Stimulated activated CD4-positive, alpha-beta T cell treated with anti-CD3 and anti-CD28 coated beads, TNF-alpha, amount 100 ng/mL, for 1 hour (primary cell): ENCODE measurements at places on chromosomes 6 and 20.

DNA sequence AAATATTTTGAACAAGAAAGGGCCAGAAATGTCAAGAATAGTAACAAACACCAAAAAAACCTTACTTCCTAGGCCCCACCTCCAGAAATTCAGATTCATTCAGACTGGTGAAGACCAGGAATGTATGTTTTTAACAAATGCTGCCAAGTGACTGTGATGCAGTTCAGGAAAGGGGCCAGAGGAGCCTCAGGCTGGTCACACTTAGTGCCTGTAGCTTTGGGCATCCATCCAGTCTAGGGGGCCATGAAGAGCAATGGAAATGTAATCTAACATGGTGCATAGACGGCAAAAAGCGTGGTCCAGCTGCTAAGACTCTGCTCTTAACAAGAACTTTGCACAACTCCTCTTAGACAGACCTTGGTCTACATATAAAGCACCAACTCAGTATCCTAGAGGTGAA lies 7.1 kb downstream of the GJA1 start:
- no peak for DNase-seq

- DNase-seq, result no peak
Measured at GRCh38 chr6:34207695-34208443, 28.8 kb upstream of the HMGA1 start.

DNA sequence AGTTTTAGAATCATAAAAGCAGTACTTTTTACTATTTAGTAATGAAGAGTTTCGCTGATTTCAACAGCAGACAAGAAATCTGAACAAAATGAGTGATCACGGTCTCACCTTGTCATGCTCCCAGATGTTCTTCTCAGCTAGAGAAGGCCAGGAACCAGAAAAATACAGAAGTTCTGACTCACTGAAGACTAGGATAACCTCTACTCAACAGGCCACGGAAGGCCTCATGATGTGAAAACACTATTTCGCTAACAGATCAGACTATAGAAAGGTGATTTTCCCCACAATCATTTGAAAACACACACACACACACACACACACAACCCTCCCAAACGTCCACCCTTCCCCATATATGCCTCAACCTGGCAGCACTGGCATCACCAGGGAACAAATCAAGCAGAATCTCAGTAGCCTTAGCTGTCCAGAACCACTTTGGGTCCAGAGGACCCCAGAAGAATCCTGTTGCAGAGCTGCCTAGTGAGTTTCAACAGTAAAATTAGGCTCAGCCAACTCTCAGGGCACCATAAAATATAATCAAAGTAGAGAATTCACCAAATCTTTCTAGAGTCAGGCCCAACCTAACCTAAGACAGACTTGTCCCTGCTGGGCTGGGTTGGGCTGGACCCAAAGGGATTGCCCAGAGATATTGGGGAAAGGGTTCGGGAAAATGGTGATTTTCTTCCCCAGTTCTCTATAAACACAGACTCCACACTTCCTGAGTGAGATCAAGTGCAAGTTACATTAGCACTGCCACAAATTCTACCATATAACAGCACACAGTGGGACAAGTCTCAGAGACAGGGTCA lies 7.9 kb downstream of the EXOC2 start:
- no peak for DNase-seq

GRCh38 chr6:14633479-14633878 lies 515.9 kb downstream of the CD83 start:
- no peak for DNase-seq

DNA sequence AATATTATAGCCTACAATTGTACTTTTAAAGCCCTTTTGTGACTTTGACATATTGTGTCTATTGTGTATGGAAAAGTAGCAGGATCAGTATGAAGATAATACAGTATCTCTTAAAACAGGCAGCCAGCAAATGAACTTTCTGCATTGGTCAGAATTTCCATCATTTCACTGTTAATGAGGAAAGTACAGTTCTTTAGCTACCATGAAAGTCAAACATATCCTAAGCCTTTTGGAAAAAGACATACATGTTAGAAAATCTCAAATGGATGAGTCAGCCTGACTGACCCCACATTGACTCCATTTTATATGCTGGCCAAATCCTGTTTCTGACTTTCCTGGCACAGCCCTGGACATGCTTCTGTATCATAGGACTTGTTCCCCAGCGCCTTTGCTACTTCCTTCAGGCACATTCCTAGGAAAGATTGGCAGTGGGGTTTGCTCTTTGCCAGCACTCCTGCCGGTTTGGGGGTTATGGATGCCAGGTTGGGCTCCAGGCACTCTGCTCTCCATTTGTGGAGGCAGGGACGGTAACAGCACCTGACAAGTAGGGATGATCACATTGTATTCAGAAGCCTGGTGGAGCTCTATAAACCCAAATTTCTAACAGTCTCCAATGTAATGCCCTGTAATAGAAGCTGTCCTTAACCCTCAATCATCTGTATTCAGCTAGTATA lies 43.7 kb downstream of the TOP1 start:
- DNase-seq, result no peak

- no peak for DNase-seq
Measured at GRCh38 chr6:34926655-34927054, 37.6 kb downstream of the ANKS1A start.

DNA sequence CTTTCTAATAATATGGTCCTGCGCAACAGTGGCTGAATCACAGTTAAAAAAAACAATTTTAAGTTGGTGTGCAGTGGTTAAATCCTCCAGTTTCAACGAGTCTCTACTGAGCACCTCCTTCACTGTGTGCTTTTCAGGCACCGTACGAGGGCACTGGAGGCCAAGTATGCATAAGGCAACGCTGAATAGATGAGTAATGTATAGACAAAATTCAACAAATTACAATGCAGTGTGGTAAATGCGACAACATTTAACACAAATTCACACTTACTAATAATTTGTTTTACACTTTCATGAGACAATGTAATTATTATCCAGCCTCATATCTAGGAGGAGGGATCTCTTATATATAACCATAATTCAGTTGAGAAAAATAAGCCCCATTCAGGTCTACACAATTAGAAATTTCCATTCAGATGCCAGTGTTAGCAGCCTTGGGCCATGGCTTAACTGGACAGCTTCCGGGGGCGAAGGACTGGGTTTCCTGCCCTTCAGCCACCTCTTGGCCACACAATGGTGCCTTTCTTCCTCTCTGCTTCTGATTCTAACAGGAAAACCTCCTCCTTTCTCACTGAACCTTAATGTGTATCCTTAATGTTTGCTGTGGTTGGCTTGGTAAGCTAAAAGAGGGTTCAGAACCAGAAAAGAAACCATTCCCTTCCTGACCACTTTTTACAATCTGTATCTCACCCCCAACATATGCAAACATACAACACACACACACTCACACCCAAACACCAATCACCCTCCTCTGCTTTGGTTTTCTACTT lies 51.9 kb downstream of the B4GALT5 start:
- DNase-seq, result no peak

DNA sequence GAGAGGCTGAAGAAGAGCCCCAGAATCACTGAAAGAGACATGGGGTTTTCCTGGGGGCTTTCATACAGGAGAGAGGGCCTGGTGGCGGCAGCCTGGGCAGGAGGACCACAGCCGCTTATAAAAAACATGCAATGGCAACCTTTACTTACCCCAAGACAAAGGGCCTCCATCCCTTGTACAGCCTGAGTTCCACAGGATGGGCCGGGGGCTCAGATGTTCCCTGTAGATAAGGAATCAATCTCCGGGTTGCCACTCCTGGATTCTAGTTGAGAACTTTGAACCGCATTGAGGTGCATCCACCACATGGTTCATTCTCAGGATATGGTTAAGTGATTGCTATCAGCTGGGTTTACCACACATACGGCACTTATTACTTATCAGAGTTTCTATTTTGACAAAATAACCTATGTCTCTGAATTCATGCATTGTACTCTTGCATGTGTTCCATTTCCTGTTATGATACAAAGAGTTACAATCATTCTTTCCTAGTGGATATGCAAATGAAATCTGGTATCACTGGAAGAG lies 677.6 kb downstream of the KIF16B start:
- no peak for DNase-seq

DNA sequence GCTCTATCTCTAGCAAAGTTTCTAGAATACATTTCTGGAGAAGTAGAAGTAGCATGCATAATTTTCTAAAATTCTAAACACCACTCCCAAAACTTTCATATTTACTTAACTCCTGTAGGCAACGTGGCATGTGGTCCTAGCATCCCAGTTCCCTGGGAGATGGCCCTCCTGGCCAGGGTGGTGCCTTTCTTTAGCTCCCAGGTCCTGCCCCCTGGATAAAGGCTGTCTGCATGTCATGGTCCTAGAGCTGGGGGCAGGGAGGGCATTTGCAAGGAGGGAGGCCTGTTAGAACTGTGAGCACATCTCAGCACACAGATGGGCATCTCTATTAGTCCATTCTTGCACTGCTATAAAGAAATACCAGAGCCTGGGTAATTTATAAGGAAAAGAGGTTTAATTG lies 485.6 kb upstream of the SULF2 start:
- no peak for DNase-seq

DNA sequence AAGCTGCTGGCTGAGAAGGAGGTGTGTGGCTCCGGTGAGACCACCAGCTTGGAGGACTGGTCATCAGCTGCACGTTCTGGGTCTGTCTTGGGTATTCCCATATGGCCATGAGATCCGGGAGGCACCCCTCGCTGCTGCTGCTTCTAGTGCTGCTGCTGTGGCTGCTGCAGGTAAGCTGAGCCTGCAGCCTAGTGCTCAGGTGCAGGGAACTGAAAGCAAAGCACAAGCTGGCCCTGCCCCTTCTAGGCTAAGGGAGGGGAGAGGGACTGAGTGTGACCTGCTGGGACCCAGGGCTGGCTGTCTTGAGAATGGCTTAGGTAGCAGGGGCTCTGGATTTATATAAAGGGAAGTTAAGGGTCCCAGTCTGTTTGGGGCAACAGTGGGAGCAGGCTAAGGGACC lies 403 bp downstream of the CDH26 start:
- DNase-seq, result no peak

DNA sequence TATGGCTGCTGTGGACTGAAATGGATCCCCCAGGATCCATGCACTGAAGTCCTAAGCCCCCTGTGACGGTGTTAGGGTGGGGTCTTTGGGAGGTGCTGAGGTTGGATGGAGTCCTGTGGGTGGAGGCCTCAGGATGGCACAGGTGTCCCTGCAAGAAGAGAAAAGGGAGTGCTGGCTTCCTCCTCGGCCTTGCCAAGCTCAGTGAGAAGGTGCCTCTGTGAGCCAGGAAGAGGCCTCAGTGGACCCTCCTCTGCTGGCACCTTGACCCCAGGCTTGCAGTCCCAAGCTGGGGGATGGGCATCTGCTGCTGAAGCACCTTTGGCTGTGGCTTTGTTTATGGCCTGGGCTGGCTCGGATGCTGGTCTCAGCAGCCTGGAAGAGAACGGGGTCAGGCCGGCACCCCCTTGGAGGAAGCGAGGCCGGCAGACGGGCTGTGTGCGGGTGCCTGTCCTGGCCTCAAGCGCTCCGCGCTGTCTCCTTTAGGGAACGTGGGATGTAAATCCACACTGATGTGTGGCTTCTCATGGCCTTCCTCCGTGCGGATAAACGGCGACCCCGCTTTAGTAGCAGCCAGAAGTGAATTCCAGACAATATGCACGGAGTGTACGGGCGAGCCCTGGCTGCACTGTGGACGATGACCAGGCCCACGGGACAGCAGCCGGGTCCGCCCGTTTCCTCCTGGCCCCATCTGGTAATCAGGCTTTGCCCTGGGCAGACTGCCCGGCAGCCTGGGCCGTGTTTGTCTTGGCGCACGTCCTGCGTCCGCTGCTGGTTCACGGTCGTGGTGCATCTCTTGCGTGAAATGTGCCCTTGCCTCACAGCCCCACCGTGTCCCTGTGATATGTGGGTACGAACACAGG lies 182.6 kb downstream of the ERMARD start:
- DNase-seq, result no peak

DNA sequence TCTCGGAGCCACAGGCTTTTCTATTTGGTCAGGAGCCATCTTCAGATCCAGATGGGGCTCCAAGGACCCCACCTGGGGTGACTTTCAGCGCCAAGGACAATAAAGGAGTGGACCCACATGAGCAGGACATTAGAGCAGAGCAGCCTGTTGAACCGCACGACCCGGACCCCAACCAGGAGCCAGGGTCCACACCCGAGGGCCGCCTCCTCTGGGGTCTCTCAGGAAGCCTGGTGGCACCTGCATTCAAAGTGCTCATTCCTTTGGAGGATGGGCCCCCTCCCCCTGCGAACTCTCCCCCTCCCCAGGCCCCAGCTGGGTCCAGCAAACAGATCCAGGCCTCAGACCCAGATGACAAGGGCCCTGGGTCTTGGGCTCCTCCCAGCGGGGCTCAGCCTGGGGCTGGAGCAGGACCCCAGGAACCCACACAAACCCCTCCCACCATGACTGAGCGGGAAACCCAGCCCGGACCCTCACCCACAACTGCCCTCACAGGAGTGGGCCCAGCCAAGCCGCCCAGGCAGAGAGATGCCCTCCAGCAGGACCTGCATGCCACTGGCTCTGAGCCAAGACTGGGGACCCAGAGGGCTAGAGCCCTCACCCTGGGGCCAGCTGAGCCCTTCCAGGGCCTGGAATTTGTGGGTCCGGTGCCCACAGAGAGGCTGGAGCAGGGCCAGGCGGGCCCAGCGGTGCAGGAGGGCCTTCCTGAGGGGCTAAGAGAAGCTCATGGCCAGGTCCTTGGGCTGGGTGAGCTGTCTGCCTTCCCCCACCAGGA lies 23.9 kb downstream of the RAB44 start:
- DNase-seq, result no peak

DNA sequence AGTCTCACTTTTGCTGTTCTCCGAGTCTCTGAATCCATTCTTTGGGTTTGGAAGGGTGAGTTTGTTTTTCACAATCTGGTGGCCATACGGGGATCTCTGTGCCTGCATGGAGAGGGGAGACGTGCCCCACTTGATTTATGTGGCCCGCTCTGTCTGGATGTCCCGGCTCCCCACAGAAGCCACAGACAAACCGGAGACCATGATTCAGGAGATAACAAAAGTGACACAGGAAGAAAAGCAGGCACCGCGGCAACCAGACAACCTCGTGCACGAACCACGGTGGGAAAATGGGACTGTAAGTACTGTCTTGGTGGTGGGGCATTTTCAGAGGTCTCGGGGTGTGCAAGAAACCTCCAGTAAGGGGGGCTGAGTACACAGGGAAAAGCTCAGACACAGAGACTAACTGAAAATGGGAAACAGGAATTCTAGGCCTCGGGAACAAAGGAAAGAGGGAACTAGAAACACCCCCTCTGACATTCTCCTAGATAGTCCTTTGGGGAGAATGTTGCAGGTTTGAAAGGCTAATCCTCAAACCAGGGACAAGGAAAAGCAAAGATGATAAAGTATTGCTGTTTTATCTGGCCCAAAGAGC lies 22.1 kb upstream of the ZNF318 start:
- DNase-seq, result no peak
